T1000 (cell line): ENCODE measurements at places on chromosomes 2 and 18.

GRCh38 chr2:144127693-144128092, 392.2 kb downstream of the ZEB2 start:
- no peak for DNase-seq

GRCh38 chr2:118505436-118505835, 342.0 kb downstream of the EN1 start:
- no peak for DNase-seq

DNA sequence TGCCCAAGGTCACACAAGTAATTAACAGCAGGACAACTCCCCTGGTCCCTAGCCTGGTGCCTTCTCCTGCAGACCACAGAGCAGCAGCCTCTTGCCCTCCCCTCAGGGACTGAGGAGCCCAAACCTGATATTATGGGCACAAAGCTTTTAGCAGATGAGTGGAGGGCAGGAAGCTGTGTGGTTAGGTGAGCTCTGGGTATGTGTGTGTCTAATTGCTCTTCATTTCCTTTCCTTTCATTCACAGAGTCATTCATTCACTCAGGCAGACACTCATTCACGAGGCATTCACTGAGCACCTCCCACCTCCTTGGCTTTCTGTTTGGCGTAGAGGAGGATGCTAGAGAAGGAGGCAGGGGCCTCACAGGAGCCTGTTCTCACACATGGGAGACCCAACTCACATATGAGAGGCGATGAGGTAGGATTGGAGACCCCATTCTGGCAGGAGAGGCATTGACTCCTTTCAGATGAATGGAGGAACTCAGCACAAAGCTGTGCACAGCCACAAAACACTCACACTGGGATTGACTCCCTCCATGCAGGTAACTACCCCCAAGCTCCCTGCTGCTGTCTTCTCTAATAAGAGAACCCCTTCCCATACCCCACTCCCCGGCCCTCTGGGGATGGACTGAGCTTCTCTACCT, 306.8 kb upstream of the SKOR2 start:
- DNase-seq = no peak

DNA sequence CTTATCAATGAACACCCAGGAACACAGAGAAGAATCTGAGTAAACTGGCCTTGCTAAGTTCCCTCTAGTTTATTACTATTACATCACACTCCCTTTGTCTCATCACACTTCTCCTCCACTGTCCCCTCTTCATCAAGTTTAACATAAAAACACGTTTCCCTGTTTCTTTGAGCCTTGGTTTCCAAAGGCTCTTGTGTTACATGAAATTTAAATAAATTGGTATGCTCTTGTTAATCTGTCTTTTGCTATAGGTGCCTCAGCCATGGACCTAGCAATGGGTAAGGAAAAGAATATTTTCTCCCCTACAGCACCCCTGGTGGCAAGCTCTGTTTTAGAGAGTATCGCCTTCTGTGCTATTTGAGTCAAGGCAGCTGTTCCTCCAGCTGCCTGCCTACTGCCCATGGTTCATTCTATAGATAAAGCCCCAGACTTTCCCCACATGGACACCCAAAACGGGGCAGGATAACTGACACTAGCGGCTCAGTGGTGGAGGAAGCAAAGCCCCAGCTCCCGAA, 31.8 kb downstream of the TGIF1 start:
- no peak for DNase-seq

- DNase-seq = no peak
Observed at GRCh38 chr2:65340898-65341681, 91.3 kb downstream of the SPRED2 start.

DNA sequence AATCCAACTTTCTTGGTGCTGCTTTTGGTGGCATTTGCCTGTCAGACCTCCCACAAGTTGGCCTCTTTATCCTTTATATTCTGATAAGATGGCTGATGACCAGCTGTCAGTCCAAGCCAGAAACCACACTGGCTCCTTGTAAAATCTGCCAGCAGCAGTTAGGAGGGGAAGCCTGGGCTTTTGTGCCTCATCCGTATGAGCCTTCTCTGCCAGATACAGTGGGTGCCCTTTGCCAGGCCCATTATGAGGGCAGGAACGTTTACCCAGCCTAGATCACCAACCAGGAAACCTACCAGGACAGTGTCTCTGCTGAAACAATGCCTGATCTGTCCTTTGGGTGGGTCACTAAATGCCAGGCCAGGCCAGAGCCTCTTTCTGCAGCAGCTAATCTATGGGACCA, 202.9 kb upstream of the SP5 start:
- no peak for DNase-seq

- DNase-seq = no peak
Observed at GRCh38 chr2:118837621-118838020, 9.8 kb downstream of the EN1 start.

DNA sequence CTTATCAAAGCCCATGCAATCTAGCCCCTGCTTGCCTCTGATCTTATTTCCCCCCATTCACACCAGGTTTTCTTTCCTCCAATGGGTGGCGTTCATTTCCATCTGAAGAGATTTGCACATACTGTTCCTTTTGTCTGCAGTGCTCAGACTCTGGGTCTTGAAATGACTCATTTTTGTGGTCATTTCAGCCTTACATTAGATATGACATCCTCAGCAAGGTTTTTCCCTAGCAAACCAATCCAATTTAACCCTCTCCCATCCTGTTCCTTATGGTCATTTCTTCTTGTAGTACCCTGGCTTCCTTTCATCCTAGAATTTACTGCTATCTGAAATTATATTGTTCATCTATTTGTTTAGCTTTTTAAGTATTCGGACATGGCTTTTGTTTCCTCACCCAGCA, 42.5 kb upstream of the SCN1A start:
- DNase-seq = no peak

GRCh38 chr18:49226243-49227000, 234.0 kb downstream of the DYM start:
- no peak for DNase-seq

- DNase-seq = no peak
Observed at GRCh38 chr2:171185165-171185818, 24.6 kb upstream of the TLK1 start.

DNA sequence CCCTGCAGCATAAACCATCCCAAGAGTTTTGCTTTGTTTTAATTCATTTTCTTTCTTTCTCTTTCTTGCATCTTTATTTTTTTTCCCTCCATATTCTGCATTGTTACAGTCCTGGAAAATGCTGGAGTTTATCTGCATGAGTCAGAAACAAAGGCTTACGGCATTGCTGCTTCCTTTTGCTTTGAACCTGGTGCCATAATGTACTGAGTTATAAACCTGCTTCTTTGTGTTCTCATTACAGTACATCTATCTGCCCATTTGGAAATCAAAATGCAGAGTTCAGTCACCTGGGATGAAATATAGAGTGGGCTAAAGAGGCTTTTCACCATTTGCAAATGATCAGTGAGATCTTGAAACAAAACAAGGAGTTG, 1009.2 kb upstream of the FANCL start:
- DNase-seq = no peak

GRCh38 chr2:176099159-176099727, 352 bp upstream of the HOXD12 start:
- no peak for DNase-seq

DNA sequence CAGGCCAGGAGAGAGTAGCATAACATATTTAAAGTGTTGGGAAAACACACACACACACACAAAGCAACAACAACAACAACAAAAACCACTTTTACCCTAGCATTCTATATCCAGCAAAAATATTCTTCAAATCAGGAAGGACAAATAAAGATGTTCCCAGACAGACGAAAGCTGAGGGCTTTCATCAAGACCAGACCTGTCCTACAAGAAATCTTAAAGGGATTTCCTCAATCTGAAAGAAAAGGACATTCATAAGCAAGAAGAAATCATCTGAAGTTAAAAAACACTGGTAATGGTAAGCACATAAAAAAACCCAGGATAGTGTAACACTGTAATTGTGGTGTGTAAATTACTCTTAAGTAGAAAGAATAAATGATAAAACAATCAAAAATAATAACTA, 22.7 kb upstream of the BAZ2B start:
- no peak for DNase-seq

DNA sequence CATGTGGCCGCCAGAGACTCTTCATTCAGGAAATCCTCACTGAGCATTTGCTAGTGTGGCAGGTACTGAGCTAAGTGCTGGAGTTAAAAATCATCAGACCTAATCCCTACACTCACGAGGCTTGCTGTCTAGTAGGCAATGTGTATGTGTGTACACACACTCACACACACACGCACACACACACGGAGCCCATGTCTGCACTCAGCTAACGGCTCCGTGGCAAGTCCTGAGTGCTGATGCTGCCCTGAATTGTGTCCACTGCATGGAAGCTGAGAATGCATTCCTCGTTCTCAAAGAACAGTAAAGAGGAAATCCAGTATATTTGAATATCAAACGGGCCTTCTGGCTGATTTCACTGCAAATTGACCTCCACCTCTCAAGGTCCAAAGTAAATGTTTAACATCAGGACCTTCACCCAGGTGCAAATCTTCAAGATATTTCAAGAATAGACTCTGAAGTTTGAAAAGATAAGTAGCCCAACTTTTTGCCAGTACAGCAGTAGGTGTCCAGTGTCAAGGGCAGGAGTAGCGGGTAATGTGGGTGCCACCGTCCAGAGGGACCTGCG, 136.1 kb upstream of the TTC39C start:
- no peak for DNase-seq

GRCh38 chr18:10164271-10165071, 250.7 kb downstream of the VAPA start:
- no peak for DNase-seq

GRCh38 chr18:57210107-57210715, 63.3 kb downstream of the BOD1L2 start:
- DNase-seq = peak; percentile 4

DNA sequence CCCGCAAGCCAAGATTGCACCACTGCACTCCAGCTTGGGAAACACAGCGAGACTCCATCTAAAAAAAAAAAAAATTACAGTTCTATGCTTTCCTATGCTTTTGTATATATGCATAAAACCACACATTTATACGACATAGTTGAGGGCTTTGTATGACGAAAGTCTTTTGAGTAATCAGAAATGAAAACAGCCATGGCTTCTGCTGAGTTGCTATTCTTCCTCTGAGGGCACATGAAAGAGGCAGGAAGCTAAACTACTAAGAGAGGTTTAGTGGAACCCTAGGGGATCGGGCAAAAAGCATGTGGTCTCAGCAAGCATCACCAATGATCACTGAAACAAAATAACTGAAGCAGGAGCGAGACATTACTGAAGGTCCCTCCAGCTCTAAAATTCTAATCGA, 99.6 kb downstream of the ZAP70 start:
- DNase-seq = no peak

- no peak for DNase-seq
Observed at GRCh38 chr18:23900994-23901393, 113.6 kb upstream of the TTC39C start.

- DNase-seq = no peak
Observed at GRCh38 chr2:1421731-1422130, 8.5 kb downstream of the TPO start.

GRCh38 chr2:19839438-19839837, 62.3 kb downstream of the TTC32 start:
- DNase-seq = no peak

- DNase-seq = no peak
Observed at GRCh38 chr2:56519806-56520205, 336.0 kb downstream of the CCDC85A start.

DNA sequence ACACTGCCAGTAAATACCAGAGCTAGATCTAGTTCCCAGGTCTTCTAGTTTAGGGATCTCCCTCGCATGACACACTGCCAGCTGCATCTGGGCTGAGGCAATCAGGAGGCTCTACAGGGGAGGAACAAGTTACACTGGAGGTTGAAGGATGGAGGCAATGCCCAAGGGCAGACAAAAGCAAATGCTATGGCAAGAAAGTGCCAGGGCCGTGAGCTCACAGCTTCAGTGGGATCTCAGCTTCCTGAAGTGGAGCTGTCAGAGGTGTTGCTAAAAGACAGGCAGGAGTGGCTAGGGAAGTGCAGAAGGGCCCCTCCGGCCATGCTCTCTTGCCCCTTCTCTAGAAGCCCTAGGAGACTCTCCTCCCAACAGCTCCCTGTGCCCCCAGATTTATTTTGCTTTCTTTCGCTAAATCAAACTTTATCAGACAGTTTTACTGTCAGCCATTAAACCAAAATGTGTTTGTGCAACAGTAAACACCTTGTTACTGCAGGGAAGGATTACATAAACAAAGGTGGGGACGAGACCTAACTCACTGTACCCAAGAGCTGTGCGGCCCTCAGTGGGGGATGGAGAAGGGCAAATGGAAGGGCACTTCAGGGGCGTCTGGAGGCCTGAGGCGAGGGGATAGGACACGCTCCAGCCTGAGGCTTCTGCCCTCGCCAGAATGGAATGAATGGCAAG, 39.4 kb upstream of the PKDCC start:
- DNase-seq = no peak

DNA sequence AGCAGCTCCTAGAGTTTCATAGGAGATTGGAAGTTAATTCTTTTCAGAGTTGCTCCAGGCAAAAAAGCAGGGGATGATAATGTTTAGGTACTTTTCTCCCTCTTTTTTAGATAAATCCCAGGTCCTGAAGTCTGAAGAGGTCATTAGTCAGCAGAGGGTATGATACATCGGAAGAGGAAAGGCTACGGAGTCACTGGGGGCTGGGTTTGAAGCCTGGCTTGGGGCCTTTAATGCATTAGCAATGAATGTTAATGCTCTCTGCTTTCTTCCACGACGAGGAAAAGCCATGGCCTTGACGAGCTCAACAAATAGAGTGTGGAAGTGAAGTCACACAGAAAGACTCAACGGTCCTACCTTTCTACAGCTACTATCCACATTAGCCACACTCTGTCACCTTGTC, 235.1 kb downstream of the NCKAP5 start:
- no peak for DNase-seq

- no peak for DNase-seq
Observed at GRCh38 chr2:126778561-126779501, 119.9 kb upstream of the TEX51 start.

DNA sequence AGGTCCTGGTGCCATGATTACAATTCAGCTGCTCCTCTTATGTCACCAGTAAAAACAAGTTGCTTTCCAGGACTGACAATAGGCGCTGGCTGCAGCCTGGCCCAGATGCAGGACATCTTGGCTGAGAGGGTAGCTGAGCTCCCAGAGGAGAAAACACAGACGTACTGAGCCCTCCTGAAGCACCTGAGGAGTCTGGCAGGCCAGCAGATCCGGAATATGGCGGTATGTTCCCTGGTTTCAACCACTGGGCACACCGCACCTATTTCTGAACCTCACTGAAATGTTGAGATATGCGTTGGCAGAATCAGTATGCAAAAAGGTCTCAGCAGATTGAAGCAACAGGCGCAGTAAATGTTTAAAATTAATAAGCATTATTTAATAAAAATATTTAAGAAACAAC, 73.1 kb upstream of the BZW1 start:
- no peak for DNase-seq

- no peak for DNase-seq
Observed at GRCh38 chr2:212254339-212254738, 284.3 kb downstream of the ERBB4 start.
